ENCODE measurements at places on chromosomes 12 and 14. TPM values are rescaled to one million over a fixed set of nuclear protein-coding genes. Genes with fewer than 3 reads are reported as not detected.

The HOXC9 gene
- 12.1 TPM for total RNA-seq

The RPGRIP1 gene
- total RNA-seq: not detected

The PGF gene
- 2.8 TPM for total RNA-seq

The PRPF39 gene
- 7.3 TPM for total RNA-seq

The TMEM52B gene
- 1.3 TPM for total RNA-seq

The CLEC9A gene
- not detected for total RNA-seq

The ACSM4 gene
- total RNA-seq: not detected
